ENCODE measurements at places on chromosomes 3 and 15.

GRCh38 chr3:172074586-172074985 is 35.2 kb downstream of the FNDC3B start:
- no peak for DNase-seq

DNA sequence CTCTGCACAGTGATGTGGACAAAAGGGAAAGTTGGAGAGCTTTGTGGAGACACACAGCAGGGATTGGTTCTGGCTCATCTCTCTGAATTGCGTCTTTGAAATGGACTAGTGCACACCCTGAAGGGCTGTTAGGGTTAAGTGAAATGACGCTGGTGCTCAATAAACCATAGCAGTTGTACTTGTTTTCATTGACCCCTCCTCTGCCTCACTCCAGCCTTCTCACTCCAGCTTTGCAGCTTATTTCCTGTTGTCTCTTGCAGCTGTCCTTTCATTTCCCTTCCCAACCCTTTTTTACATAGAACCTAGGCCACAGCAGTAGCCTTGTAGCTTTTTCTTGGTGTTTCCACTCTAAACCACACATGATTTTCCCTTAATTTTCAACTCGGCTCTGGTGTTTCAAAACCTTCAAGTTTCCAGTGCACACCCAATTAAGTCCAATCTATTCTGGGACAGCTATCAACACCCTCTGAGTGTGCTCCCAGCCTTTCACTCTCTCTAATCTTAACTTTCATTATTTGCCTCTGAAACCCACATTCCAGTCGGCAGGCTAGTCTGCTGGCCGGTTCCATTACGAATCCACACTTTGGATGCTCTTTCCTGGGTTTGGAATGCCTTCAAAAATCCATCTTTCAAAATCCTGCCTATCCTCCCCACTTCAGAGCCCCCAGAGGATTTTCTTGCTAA is 6.4 kb downstream of the C3orf52 start:
- peak; percentile 29 for DNase-seq

- DNase-seq, result no peak
These were observed 119.3 kb downstream of the TMCO5A start for GRCh38 chr15:38053776-38054175.

DNA sequence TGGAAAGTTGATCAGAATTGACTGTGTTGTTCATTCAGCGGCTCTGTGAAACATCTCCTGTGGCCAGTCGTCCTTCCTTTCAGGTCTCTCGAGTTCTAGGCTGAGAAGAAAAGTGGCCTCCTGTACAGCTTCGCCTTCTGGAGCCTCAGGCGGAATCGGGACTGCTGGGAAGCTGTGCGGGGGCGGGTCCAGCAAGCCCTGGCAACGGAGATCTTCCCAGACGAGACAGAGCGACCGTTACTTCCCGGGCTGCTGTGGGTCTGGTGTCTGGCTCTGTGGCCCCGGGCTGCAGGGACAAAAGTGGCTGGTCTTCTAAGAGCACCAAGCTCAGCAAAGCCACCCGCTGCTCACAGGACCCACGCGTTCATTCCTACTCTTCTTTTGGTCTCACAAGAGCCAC is 88.6 kb upstream of the CACNA2D3 start:
- no peak for DNase-seq

GRCh38 chr3:160027541-160028195 is 39.0 kb downstream of the IL12A start:
- no peak for DNase-seq

DNA sequence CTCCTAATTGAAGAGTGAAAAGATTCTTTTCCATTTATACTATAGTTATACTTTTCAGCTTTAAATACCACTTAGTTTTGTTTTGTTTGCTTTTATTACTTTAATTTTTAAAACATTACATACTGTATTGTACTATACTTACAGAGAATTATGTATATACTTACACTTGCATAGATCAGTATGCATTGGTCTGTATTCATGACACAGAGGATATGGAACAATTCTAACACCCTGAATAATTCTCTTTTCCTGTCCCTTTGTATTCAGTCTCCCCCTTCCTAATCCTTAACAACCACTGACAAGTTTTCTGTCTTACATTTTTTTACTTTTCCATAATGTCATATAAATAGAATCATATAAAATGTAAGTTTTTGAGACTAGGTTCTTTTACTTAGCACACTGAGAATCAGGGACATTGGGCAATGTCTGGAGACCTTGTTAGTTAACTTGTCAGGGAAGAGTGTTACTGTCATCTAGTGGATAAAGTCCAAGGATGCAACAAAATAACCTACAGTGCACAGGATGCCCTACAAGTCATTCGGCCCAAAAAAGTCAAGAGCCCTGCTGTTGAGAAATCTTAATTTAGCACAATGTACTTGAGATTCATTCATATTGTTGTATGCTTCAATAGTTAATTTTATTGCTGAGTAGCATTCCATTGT is 95.7 kb upstream of the MCTP2 start:
- DNase-seq, result no peak

DNA sequence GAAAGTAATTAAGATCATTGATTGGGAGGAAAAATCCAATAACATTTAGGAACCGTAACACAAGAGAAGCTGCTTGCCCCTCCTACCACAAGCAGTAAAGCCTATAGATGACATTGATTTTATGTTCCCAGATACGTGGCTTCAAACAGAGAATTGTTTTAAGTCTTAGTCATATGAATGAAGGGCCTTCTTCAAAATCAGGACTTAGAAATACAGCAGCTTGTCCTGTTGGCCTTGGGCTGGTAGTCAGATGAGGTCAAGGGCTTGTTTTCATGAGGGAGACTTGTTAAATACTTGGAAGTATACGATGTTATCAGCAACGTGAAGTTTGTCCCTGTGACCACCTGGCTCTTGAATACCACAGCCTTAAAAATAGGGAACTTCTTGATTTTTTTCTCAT is 114.4 kb downstream of the VGLL4 start:
- no peak for DNase-seq

- no peak for DNase-seq
These were observed 264.3 kb downstream of the PLCL2 start for GRCh38 chr3:17149076-17149475.

- DNase-seq, result peak; percentile 63
These were observed at the start of gene NCKIPSD for GRCh38 chr3:48685603-48686511. Gene NCKIPSD (minus strand): TSS chr3:48685915. CDS start chr3:48685807, 108 bp downstream.

DNA sequence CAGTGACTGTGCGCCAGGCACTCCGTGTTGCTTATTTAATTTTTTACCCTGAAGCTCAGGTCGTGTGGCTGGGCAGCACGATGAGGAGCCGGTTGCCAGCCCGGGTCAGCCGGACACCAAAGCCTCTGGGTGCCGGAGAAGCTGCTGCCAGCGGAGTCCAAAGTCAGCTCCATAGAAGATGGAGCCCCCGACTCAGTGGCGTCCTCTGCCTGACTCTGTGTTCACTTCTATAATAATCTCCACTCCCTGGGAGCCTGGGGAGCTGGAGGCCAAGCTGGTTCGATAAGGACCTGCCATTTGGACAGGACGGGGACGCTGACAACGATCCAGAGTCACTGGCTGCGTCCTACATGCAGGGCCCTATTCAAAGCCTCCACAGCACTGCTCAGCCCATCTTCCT is 78.6 kb downstream of the VGLL4 start:
- no peak for DNase-seq

DNA sequence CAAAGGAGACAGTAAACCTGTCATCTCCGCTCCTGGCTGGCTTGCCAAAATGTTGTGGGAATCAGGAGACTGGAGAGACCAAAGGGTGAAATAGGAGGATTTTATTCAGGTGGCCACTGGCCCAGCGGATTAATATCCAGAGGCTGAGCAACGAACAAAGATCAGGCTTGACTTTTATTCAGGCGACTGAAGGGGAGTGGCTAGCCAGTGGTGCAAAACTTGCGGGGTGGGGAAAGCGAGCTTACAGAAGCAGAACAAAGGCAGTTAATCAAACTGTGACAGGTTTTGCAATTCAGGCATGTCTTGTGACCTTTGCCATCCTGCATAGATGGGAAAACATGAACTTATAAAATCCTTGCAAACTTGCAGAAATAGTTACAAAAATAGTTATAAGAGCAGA is 19.8 kb upstream of the ACAD9 start:
- no peak for DNase-seq

DNA sequence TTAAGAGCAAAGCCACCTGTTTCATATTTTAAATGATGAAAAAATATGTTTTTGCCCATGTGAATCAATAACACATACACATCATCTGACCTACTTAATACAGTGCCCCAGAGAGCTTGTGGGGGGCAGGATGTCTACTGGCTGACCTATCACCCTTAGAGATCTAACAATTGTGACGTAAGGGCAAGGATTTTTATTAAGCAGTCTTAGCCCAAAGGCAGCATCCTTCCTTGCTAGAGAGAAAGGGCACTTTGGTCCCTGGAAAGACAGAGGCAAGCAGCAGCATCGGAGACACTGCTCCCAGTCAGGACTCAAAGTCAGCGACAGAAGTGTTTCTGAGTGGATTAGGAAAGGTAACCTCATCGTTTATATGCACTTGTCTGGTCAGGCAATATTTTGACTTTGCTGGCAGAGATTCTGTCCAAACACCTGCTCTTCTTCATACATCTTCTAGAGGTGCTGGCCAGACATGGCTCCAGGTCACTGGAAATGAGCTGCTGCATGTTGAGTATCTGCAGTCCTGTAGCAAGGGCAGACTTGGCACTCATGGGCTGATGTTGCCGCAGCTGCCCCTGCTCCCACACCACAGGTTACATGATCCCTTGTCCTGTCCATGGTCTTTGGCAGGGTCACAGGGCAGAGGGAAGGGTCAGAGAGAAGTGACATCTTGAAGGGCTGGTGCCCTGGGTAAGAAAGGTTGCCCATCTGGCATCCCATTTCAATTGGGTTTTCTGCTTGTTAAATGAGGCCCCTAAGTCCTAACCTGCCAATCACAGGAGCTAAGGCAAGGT is 1.8 kb downstream of the CXCR6 start:
- no peak for DNase-seq

GRCh38 chr15:98876451-98877369 is 130.9 kb downstream of the PGPEP1L start:
- DNase-seq, result no peak

DNA sequence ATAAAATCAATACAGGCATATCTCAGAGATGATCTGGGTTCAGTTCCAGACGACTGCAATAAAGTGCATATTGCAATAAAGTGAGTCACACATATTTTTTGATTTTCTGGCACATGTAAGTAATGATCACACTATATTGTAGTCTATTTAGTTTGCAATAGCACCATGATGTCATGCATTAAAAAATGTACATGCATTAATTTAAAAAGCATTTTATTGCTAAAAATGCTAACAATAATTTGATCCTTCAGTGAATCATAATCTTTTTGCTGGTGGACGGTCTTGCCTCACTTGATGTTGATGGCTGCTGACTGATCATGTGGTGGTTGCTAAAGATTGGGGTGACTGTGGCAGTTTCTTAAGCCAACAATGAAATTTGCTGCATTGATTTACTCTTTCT is 511.1 kb downstream of the OTOL1 start:
- DNase-seq, result no peak

GRCh38 chr15:100338247-100338646 is 3.5 kb downstream of the ADAMTS17 start:
- no peak for DNase-seq

- no peak for DNase-seq
These were observed 55.7 kb upstream of the RYK start for GRCh38 chr3:134306320-134306719.

GRCh38 chr15:91224755-91225380 is 124.8 kb downstream of the SV2B start:
- DNase-seq, result peak; percentile 32

GRCh38 chr3:156491192-156491591 is 63.7 kb downstream of the SSR3 start:
- no peak for DNase-seq

DNA sequence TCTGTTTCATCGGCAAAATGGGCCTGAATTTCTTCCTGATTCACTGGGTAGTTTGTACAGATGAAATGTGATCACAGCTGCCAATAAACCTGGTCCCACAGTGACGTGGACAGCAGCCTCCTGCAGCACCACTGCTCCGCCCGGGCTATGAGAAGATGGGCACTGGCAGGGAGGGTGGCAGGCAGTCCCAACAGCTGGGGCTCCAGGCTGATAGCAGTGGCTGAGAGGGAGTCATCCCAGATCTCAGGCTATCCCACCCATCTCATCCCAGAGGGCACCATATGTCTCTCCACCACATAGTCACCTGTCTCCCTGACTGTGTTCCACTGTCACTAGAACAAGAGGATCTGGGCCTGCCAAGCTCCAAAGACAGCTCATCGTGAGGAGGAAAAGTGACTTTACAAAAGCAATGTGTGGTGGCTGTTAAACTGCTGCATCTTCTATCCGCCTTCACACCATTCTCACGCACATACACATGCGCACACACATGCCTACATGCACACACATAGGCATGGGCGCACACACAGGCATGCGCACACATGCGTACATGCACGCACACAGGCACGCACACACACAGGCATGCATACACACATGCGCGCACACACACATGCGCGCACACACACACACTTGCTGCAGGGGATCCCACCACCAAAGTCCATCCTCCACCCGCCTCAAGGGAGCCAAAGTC is 46.2 kb downstream of the RGMA start:
- DNase-seq, result no peak

- DNase-seq, result no peak
These were observed 317.3 kb upstream of the NAALADL2 start for GRCh38 chr3:174541708-174542315.

GRCh38 chr15:25890529-25890928 is 27.4 kb upstream of the ATP10A start:
- DNase-seq, result no peak

DNA sequence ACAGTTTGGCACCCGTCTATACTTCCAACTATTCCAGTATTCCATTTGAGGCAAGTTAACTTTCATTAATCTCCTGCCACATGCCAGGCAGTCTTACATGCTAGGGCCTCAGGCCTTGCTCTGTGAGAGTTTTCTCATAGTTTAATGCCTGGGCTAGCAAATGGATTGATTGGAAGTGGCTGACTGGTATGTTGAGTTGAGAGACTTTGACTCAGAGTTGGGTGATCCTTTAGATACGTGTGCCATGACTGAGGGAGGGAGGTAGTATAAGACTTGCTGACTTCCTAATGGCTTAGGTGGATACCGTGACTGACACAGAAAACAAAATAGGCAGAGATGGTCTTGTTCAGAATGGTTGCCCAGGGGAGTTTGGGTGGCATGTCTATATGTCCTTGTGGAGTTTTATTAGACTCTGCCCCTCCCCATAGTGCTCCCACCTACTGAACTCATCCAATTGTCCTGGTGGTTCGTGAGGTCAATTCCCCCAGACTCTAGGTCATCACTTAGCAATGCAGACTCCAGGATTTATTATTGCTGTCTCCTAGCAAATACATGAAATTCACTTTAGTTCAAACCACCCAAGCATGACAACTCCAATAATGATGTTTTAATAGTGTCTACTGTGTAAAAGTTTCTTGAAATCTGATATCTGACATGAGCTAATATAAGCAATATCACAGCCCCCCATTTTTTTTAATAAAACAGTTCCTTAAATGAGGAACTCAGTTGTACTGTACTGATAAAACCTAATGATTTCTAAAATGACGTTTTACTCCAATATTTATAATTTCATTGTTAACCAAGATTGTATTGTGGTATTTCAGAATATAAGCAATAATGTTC is 413.9 kb upstream of the MDFIC2 start:
- no peak for DNase-seq

Measured in foreskin melanocyte (primary cell).